ENCODE measurements at places on chromosomes 4 and X.

- no peak for DNase-seq
These were observed 14.5 kb upstream of the CCNA2 start for GRCh38 chr4:121838136-121838535.

- DNase-seq = no peak
These were observed 95.7 kb downstream of the DRD5 start for GRCh38 chr4:9877123-9877522.

GRCh38 chr4:24742773-24743172 is 52.6 kb upstream of the SOD3 start:
- DNase-seq = no peak

GRCh38 chrX:29746326-29746725 is 469.0 kb upstream of the MAGEB2 start:
- DNase-seq = no peak

DNA sequence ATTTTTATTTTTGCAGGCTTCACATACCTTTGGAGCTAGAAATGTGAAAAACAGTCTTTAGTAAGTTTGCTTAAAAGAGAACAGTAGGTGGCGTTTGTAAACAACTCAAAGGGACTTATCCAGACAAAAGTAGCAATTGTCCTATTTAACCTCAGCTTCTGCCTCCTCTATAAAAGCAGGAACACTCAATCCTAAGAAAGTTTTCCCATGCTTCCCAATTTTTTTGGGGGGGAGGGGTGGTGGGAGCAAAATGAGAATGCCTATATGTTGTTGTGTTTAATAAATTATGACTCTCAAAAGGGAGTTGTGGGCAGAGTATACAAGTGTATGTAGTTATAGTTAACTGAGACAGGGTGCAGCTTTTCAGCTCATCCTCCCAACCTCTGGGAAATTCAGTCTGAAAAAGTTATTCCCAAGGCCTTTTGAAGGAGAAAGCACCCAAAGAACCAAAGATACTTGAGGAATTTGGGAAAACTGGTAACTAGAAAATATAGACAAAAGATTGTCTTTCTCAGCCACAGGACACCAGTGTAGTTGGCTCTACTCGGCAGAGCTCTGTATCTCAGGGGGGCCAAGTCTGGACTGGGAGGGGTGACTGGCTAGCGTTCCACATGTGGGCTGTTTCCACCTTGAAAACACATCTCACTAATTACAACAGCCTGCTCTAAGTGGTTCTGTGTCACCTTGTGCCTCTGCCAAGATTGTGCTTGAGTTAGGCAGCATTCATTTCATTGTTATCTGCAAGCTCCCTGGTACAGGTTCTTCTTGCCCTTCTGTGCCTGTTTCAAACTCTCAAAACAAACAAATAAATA is 2.8 kb downstream of the SFRP2 start:
- DNase-seq = no peak

- no peak for DNase-seq
These were observed 219.0 kb upstream of the CPEB2 start for GRCh38 chr4:14783011-14783877.

- no peak for DNase-seq
These were observed 183.6 kb downstream of the MGST2 start for GRCh38 chr4:139849219-139849618.

DNA sequence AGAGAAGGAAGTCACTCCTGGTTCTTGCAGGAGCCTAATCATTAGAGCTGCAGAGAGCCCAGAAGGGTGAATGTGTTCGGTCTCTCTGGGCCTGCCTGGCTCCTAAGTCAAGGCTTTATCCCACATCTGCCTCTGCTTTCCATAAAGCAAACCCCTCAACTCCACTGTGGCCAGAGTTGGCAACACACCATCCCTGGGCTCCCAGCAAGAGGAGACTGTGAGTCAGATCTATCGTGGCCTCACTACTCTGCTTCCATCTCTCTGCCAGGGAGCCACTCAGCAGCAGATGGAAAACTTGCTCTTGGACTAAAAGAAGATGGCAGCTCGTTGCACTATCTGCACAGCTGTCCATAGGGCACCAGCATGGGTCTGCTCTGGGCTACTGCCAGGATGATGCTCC is 348.2 kb downstream of the FBXW7 start:
- no peak for DNase-seq

- no peak for DNase-seq
These were observed 75.1 kb upstream of the CXorf66 start for GRCh38 chrX:140040386-140040785.

DNA sequence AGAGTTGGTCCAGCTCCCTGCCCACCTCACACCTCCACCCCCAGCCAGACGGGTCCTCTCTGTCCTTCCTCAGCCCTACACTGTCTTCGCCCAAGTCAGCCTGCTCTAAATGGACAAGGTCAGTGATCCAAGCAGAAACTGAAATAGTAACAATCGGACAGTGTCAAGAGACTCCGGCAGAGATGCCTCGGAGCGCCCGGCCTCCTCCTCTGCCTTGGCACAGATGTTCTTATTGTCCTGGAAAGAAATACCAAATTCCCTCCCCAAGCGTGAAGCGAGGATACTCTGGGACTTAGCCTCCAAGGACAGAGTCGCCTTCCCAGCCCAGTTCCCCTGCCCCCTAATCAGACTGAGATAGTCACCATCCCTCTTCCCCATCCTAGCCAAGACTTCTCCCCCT is 28.5 kb downstream of the UTP14A start:
- no peak for DNase-seq

DNA sequence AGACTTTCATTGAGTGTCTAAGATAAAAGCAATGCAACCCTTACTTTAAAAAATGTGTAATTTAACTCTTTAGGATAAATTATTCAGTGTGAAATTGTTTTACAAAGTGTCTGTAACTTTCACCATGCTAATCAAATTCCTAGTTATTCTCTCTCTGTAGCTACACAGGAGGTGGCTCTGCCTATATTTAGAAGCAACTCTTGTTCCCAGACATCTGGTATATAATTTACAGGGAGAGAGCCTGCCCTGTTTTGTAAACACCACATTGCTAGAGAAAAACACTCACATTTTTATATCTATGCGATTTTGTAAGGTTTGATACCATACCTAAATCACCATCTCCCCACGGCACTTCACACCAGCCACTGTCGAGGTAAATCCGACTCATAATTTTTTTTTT is 35.5 kb upstream of the SPATA4 start:
- no peak for DNase-seq

DNA sequence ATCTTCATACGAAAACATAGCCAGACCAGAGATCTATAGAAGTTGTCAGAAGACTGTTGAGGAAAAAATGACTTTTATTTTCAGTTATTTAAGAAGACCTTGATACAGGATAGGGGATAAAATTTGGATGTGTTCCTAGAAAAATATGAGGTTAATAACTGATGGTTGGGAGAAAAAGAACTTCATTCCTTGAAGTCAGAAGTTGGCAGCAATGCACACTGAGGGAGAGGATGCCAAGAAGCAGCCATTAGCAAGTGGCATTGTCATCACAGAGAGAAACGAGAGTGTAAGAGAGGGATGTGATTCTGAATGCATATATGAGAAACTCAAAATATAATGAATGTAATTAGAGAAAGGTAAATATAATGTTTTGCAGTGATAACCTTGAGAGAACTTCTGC is 382.1 kb upstream of the EPHA5 start:
- no peak for DNase-seq

GRCh38 chr4:38663090-38663800 is 754 bp upstream of the KLF3 start:
- DNase-seq = peak; percentile 44

- DNase-seq = no peak
These were observed 97.6 kb downstream of the MGST2 start for GRCh38 chr4:139763205-139763604.

- no peak for DNase-seq
These were observed 15.3 kb downstream of the SLC34A2 start for GRCh38 chr4:25670991-25671390.

DNA sequence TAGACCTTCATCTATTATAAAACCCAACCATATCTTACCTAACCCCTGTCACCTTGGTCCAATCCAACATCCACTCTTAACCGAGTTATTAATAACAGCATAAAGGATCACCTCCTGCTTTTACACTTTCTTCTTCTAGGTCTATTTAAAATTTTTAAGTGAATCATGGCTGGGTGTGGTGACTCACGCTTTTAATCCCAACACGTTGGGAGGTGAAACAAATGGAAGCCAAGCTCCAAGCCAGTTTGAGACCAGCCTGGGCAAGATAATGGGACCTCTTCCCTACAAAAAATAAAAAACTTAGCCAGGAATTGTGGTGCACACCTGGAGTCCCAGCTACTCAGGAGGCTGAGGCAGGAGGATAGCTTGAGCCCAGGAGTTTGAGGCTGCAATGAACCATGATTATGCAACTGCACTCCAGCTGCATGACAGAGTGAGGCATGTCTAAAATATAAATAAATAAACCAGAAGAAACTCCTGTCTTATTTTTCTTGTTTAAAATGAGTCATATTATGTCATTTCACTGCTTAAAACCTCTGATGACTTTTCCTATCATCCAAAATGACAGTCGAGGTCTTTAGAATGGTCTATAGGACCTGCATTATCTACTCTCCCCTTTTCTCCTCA is 188.4 kb downstream of the GASK1B start:
- DNase-seq = no peak

GRCh38 chr4:39620551-39621313 is 17.9 kb downstream of the SMIM14 start:
- no peak for DNase-seq

GRCh38 chr4:12379191-12379590 is 950.5 kb upstream of the HS3ST1 start:
- no peak for DNase-seq

DNA sequence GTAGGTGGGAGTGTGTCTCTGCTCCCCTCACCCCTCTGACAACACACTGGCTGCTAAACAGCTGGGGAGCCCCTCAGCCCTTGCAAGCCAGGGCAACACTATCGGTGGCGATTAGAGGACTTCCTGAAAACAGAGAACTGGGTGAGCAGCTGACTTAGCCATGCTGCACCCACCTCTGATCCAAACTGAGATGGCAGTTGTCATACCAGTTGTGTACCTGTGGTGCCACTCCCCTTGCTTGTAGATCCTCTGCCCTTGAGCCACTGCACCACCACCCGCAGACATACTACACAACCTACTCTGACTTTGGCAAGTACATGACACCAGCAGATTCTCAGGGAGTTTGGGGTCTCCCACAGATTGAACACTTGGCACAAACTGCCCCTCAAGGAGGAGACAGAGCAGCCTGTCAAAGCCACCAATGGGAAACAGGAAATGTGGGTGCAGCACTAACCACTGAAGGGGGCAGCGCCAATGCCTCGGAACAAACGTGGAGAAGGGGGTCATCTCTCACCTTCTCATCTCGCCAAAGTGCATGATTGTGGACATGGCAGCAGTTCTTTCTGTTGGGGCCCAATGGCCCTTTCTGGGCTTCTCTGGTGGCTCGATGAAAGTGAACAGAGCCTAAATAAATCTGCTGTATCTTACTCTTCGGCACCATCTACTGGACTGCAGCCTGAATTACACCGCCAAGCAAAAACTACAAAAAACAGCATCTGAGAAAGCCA is 119.8 kb downstream of the NEK1 start:
- DNase-seq = no peak

- DNase-seq = no peak
These were observed 67.7 kb upstream of the HS3ST1 start for GRCh38 chr4:11496351-11496829.

Data from heart right ventricle (tissue), 16 donors.